Esophagus squamous epithelium (tissue), 5 donors: ENCODE measurements at places on chromosomes 5 and 9.

GRCh38 chr5:116564312-116564711, 10.3 kb downstream of the SEMA6A start:
- DNase-seq = no peak

DNA sequence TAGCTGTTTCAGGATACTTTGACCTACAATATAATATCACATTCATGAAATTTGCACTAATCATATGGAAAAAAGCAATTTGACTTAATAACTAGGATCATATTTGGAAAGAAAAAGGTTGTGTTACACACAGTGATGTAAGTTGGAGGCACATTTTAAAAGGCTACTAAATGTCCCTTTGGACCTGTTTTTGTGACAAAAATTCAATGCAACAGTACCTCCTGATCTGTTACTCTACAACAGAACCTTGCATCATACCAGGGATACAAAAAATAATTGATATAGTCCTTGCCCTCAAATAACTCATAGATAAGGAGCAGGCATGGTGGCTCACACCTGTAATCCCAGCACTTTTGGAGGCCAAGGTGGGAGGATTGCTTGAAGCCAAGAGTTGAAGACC, 67.1 kb downstream of the BAAT start:
- DNase-seq = no peak

DNA sequence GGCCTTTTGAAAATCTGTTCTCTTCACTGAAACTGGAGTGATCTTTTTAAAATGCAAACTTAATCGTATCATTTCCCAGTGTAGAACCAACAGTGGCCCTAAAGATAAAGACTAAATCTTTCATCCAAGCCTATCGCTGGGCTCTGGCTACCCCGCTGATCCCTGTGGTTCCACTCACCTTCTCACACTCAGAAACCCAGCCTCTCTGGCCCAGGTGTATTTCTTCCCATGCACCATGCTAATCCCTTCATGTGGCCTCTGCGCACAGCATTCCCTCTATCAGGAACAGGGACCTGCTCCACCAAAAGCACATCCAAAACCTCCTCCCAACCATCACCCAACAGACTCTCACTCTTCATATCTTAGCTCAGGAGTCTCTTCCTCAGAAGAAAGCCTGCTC, 214.1 kb upstream of the DAPK1 start:
- DNase-seq = no peak

GRCh38 chr9:110975278-110975677, 63.0 kb downstream of the LPAR1 start:
- DNase-seq = no peak

GRCh38 chr5:57055731-57056130, 103.8 kb upstream of the MIER3 start:
- no peak for DNase-seq

GRCh38 chr5:168085261-168086031, 206.0 kb upstream of the WWC1 start:
- no peak for DNase-seq

DNA sequence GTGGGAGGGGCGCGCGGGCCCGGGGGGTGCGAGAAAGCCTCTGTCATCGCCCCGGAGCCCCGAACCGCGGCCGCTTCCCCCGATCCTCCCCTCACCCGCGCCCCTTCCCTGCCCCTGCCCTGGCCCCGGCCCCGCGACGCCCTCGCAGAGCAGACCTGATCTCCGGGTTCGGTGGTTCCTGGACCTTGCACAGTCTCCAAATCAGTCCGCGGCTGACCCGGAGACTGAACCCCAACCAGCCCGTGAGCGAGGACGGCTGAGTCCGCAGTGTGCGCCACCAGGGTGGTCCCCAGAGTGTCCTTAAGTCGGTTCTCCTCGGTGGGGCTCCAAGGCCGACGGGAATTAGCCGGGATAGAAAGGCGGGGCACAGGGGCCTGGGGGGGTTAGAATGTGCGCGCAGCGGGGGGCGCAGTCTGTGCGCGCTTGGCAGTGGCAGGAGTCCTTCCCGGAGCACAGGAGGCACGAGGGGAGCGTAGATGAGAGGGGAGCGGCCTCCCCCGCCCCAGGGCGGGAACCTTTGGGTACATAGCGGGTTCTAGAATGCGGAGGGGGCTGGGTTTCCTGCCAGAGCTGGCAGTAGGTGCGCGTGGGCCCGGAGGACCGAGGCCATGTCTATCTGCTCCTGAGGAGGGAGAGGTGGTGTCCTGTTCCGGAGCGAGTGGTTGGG, 779 bp downstream of the PKN3 start:
- DNase-seq = no peak

DNA sequence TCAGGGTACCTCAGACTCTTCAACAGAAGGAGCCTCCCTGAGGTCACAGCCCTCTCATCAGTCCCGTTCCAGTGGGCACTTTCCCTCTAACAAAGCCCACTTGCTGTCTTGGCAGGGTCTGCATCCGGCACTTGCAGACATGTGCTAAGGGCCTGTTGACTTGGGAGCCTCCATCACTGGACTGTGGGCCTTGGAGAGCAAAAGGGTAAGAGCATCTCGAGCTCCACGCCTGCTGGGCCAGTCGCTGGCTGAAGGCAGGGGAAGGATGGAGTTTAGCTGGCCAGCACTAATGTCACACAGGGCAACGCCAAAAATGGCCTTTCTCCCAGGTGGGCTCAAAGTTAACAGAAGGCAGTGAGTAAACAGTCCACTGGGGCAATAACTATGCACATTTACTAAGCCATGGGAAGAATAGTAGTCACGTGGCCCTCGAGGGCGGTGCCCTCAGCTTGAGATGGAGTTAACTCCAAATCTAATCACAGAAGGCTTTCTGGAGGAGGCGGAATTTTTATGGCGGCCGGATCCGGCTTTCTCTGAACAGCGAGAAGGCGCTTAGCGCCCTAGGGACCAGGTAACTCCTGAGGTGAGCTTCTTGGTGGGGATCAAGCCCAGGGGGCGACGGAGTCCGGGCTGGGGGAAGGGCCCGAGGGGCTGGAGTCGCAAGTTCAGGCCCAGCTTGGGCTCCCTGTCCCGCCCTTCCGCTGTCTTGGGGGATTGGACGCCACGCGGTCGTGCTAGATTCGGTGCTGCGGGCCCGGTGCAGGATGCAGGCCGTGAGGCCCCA, 2.0 kb upstream of the NSD1 start:
- no peak for DNase-seq

DNA sequence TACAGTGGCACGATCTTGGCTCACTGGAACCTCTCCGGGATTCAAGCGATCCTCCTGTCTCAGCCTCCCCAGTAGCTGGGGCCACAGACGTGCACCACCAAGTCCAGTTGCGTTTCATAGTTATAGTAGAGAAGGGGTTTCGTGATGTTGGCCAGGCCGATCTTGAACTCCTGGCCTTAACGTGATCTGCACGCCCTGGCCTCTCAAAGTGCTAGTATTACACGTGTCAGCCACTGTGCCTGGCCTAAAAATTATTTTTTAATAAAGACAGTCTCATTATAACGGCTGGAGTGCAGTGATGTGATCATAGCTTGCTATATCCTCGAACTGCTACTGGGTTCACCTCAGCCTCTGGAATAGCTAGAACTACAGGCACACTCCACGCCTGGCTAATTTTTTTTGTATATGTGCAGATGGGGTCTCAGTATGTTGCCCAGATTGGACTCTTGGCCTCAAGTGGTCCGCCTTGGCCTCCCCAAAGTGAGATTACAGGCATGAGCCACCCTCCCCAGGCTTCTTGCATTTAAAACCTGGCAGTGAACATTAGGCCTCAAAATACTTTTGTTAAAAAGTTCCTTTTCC, 4.4 kb downstream of the NPM1 start:
- DNase-seq = no peak

DNA sequence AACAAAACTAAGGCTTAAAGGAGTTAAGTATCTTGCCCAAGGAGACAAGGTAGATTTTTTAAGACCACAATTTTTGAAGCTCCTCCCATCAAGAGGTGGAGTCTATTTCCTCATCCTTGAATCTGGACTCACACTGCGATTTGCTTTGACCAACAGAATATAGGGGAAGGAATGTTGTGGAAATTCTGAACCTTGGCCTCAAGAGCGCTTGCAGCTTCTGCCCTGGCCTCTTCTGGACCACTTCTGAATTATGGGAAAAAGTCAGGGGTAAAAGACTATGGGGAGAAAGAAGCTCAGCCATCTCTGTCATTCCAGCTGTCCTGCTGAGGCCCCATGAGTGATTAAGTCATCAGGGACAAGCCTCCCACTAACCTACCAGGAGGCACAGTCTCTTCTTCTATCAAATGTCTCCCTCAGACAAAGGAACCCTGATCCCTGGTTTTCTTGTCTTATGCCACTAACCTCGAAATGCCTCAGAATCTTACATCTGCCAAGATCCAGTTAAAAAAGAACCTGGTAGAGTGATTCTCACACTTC, 25.9 kb downstream of the MAPKAP1 start:
- no peak for DNase-seq

DNA sequence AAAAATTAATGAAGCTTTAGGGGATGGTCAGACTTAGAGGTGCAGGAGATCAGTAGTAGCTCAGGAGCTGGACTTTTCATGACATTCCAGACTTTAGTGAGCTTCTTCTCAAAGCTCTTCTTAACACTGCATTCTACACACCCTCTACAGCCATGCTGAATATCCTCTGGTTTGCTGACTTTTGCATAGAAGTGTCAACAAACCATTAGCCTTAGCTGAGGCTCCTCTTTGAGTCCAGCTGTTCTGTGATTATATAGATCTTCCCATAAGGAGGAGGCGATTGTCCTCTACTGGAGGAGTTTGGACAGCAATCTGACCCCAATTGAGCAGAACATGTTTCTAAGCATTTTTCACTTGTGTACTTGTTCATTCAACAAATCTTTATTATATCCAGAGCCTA, 75.0 kb upstream of the RUSC2 start:
- no peak for DNase-seq

GRCh38 chr9:7844242-7844641, 44.7 kb upstream of the DMAC1 start:
- DNase-seq = no peak

GRCh38 chr9:127341152-127341551, 55.8 kb upstream of the SLC2A8 start:
- DNase-seq = no peak

DNA sequence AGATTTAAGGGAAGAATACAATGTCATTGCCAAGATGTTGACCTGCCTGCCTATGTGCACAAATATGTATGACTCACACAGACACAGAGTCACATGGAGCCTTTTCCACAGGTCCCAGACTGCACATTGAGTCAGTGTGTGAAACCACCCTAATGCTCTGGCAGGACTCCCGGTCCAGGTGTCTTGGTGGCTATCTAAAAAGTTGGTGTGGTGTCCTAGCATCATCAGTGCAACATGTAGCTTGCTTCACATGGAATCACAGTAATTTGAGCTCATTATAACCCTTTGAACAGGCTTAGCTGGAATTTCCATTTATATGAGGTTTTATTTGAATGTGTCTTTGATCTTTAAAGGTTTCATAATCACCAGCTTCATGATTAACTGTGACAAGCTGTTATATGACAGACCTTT, 10.7 kb downstream of the IFNA5 start:
- no peak for DNase-seq

DNA sequence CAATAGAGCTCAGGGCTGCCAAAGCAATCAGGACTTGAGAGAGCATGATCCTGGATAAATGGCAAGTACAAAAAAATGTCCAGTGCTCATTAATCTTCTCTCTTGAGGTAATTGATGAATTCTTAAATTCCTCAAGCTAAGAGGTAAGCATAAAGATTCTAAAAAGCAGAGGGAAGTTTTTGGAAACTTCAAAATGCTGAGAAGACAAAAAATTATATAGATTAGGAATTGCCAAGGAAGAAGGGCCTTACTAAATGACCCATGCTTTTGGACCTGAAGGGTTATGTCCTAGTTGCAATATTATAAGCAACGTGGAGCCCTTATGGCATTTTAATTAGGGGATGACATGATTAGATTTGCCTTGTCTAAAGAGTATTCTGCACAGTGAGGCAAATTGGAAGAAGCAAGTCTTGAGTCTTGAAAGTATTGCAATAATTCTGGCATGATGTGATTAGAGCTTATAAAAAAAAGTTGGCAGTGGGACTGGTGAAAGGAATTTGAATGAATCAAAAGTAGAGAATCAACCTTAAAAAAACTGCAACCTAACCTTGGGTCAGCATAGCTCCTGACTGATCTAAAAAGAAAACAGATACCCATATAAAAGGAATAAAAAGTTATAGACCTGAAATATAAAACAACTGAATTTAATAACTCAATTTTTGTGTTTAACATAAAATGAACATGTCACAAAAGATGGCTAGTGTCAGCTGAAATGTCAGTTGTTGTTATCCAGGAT, 323.8 kb upstream of the ARRDC3 start:
- DNase-seq = no peak

GRCh38 chr9:91720751-91721705, 229.0 kb downstream of the ROR2 start:
- no peak for DNase-seq

GRCh38 chr9:35691757-35692301, 2.1 kb upstream of the TPM2 start:
- no peak for DNase-seq

GRCh38 chr5:10471677-10472076, 30.0 kb downstream of the ROPN1L start:
- DNase-seq = no peak

GRCh38 chr5:95162231-95162992, 122.5 kb downstream of the MCTP1 start:
- no peak for DNase-seq

DNA sequence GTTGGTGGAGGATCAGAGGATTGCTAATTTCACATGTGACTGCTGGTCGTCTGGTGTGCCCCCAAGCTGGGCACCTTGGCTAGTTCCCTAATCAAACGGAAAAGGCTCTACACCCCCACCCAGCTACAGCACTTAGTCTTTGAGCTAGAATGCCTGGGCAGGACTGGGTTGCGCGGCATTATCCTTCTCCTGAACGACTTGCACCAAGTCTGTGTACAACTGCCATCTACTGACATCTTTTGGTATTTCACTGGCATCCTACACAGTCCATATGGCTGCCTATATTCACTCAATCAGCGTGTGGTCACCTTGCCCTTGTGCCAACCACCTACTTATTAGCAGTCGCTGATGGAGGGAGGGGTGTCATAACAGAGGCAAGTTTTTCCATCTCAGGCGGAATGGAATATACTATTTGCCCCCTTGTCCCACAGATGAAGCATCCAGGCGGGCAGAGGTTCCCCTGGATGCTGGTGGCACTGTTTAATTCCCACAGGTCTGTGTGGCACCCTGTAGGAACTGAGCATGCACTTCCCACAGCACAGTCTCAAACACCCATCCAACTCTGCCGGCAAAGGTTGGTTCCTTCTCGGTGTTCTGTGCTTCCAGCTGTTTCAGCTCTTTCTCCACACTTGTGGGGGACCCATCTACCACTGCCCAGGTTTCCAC, 150.1 kb downstream of the OSTF1 start:
- DNase-seq = no peak

DNA sequence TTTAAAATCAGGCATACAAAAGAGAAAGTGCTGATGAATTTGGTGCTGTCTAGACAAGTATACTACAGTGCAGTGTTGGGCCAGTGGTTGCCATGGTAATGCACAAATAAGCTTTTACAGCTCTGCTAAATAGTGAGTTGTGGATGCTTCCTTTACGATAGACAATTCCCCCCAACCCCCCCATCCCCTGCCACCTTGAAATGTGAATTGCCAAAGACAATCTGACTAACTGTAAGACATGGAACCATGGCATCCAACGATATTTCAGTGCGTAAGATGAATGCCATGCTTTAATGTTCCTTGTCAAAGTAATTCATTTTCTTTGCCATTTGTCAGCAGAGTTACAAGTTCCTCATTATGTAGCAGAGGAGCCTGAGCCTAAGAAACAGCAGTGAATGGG, 91.5 kb upstream of the NREP start:
- DNase-seq = no peak
